ENCODE measurements at places on chromosomes 1 and 21.

DNA sequence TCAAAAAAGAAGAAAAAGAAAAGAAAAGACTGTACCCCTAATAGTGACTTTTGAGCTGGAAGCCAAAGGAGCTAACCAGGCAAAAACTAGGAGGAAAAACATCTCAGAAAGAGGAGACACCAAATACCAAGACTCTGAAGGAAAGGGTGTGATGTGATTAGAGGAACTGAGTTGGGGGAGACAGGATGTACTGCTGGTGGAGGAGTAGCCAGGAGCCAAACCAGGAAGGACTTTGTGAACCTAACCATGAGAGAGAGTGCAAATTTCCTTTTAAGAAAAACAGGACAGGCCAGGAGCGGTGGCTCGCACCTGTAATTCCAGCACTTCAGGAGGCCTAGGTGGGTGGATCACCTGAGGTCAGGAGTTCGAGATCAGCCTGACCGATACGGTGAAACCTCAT, 4.1 kb upstream of the RBP7 start:
- DNase-seq, result no peak

DNA sequence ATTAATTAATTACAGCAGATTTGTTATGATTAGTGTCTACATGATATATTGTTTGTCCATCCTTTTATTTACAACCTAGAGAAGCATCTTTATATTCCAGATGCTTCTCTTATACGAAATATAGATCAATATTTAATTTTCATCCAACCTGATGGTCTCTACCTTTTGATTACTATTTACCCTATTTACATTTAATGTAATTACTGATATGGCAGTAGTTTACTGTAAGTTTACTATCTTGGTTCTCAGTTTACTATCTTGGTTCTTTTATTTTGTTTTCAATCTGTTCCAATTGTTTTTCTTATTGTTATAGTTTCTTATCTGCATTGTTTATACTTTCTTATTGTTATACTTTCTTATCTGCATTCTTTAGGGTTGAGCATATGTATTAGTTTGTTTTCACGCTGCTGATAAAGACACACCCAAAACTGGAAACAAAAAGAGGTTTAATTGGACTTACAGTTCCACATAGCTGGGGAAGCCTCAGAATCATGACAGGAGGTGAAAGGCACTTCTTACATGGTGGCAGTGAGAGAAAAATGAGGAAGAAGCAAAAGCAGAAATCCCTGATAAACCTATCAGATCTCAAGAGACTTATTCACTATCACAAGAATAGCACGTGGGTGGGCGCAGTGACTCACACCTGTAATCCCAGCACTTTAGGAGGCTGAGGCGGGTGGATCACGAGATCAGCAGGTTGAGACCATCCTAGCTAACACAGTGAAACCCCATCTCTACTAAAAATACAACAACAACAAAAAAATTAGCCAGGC, 28.9 kb downstream of the FAF1 start:
- DNase-seq, result no peak

DNA sequence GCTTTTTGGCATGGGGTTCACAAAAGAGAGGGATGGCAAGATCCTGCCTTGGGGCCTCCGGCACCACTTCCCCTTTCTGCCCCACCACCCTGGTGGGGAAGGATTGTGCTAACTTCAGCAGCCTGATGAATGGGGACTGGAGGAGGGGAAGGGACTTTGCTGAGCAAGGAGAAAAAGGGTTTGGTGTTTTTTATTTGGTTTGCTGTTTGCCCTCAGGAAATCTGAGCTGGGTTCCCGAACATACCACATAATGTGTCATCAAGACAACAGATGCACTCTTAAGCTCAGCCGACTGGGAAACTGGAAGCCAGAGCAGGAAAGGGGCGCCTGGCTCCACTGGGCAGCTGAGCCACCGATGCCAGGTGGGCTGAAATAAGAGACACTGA, 19.8 kb downstream of the OLFML2B start:
- no peak for DNase-seq

DNA sequence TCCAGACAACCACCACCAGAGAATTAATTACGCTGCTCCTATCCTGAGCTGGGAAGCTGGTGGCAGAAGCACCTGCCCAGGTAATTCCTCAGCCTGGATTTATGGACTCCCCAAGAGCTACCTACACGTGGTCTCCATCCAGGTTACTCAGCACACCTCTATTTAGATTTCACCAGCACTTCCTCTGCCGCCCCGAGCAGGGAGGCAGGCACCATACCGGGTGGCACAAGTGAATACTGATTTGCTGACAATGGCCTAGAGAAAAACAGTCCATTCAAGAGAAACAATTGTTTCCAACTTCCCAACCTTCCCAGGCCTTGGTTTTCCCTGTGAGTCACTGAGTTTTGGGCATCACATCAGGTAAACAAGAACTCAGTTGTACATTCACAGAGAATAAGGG, 134.3 kb downstream of the MATN1 start:
- no peak for DNase-seq

DNA sequence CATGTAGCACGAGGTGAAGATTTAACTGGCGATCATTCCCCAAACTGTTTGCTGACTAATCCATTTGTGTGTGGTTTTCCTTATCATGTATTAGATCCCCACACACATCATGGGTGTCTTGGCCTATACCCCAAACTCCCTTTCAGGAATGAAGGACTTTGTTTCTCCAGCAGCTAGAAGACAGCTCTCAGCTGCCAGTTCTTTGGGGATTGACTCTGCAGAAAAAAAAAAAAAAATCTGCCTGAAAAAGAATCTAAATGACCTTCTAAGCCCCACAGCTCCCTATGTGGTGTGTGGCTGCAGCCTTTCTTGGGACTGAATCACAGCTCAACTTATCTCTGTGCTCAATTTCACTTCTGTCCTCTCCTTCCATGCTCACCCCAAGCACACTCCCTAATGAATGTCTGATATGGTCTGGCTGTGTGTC, 256.3 kb upstream of the DUSP10 start:
- DNase-seq, result no peak

DNA sequence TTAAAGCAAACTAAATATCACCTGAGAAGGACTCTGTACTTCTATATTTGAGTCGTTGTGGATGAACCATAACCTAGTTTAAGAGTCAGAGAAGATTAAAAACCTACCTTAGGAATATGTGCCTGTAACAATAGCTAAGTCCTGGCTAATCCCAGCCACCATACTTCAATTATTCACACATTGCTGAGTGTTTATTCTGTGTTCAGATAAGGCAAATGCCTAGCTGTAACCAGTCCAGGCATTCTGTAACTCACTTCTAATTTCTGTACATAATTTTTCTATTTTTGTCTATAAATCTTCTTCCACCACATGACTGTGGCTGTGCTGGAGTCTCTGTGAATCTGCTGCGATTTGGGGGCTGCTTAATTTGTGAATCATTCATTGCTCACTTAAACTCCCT, 441.9 kb upstream of the ADAMTS5 start:
- no peak for DNase-seq

DNA sequence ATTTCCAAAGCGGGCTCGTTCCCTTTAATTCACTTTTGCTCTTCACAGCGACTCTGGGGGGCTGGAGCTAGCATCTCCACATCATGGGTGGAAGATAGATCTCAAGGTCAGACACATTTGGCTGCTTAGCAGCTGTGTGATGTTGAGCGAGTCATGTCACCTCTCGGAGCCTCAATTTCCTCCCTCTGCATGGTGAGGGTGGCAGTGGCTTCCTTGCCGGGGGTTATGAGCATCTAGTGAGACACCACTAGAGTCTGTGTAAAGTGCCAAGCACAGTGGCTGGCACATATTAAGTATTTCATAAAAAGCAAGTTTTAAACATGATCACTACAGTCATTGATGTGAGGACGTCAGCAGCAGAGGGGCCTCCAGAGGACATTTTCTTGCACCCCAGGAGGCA, 16.9 kb upstream of the ECE1 start:
- no peak for DNase-seq

GRCh38 chr1:81337226-81337625, 463.5 kb upstream of the ADGRL2 start:
- no peak for DNase-seq

- no peak for DNase-seq
Measured at GRCh38 chr1:234230414-234230862, 142.8 kb upstream of the COA6 start.

DNA sequence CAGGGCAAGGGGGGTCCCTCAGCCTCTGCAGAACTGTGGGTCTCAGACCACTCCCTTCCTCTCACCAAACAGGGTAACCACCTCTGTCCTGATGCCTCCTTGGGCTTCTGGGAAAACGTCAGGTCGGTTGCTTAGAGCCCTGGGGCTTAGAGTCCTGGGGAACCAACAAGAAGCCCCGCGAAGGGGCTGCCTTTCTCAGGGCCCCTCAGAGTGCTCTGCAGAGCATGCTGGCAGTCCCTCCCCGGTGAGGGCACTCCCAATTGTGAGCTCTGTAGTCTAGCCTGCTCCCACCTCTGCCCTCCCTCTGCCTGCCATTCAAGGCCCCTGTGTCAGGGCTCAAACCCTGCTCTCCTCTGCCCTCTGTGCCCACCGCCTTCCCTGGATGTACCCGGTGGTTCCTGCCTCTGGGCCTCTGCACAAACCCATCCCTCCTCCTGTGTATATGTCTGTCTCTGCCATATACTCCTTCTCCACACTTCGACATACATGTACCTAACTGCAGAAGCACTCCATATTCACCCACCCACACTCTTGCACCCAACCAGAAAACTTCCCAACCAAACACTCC, 92.3 kb downstream of the DMRTB1 start:
- DNase-seq, result no peak

- DNase-seq, result no peak
Measured at GRCh38 chr1:33001282-33001681, 35.4 kb downstream of the AK2 start.

DNA sequence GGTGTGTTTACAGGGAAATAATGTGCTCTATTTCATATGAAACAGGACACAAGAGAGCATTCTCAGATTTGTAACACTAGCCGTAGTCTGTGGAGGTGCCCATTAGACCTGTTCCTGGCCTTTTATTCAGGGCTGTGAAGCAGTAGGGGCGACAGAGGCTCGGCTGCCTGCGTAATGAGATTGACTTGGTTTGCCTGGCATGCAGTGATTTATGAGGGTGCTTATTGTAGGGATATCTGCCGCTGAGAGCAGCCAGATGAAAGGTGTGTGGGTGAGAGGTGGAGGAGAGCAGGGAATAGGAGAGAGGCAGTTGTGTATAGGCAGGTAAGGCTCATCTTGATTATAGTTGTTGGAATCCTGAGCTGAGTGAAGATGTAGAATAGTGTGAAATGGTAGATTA, 51.3 kb downstream of the DNAJC6 start:
- no peak for DNase-seq

DNA sequence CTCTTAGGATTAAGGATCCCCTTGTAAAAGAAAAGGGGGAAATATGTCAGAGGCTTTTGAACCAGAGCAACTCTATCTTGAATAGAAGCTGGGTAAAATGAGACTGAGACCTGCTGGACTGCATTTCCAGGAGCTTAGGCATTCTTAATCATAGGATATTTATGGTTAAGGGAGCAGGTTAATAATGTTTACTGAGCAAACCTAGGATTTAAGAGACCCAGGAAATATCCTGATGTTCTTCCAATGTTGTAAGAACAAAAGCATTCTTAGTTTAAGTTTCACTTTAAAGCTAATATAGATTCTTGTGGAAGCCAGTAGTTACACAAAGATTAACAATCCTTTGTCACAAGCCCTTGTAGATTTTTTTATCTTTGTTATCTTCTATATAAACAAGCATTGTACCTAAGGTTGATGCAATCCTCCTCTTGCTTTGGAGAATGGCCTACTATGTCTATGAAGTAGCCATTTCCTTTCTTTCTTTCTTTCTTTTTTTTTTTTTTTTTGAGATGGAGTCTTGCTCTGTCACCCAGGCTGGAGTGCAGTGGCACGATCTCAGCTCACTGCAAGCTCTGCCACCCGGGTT, 570.2 kb upstream of the BEND5 start:
- no peak for DNase-seq

- DNase-seq, result no peak
Measured at GRCh38 chr1:151945725-151946722, 36.7 kb upstream of the THEM4 start.

- no peak for DNase-seq
Measured at GRCh38 chr1:43545695-43546387, 15.2 kb downstream of the PTPRF start.

- DNase-seq, result no peak
Measured at GRCh38 chr1:90989990-90990389, 31.8 kb downstream of the ZNF644 start.

GRCh38 chr1:64923294-64923718, 43.0 kb downstream of the JAK1 start:
- DNase-seq, result no peak

DNA sequence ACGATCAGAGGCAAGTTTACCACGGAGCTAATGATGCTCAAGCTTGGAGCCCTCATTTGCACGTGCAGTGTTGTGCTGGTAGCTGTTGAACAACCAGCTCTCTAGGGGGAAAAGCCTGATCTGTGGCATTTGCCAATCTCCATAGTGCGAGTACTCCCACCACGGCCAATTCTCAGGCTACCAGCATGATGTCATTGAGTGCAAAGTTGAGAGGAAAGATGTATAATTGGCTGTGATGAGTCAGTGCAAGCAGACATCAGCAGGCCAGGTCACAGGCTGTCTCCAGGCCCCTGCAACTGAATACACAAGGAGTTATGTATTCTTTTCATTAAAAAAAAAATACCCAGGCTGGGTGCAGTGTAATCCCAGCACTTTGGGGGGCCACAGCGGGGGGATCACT, 233.1 kb upstream of the VAMP3 start:
- DNase-seq, result no peak

GRCh38 chr1:207917080-207917479, 6.2 kb upstream of the CD34 start:
- no peak for DNase-seq

DNA sequence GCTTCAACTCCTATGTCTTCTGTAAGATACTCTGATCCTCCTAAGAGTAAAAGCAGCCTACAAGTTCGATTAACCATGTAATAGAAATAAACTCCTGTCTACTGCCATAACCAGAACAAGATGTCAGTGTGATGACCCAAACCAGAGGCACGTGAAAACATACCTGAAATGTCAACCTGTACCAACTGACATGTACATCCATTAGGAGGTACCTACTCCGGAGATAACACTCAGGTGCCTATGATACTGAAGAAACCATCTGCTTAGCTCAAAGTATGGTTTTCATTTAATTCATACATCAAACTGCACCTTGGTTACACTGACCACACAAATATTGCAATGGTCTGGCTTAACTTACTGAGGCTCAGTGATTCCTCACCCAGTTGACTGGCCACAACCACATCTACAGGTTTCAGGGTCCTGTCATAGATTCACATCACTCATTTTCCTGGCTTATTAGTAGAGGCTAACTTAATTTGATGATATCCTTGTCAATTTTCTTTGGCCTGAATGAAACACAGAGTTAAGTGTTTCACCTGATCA, 4.4 kb downstream of the ITPKB start:
- DNase-seq, result no peak

- no peak for DNase-seq
Measured at GRCh38 chr1:89051955-89052312, 13.1 kb downstream of the GBP1 start.

GRCh38 chr1:69271587-69272125, 296.1 kb upstream of the LRRC7 start:
- DNase-seq, result no peak

DNA sequence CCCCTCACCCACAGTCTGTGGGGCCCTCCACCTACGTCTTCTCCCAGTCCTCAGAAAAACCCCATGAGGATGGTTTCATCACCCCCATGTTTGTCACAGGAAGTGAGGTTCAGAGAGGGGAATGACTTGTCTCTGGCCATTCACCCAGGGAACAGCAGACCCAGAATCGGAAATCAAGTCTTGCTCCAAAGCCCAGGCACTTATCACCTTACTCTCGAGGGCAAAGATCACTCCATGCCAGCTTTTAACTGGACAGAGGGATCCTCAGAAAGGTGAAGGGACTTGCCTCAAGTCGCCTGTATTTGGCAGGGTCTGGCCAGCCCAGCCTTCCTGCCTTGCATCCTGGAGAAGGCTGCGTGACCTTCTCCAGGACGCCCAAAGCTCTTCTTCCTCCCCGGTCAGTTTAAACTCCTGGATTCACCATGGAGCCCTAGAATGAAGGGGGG, 57.9 kb upstream of the SSBP3 start:
- no peak for DNase-seq

Measured in left renal cortex interstitium (tissue), 4 donors.